NCI-H510A treated with DMSO at 0.1 percent for 48 hours (cell line): ENCODE measurements at places on chromosomes 7 and 10.

GRCh38 chr10:3584926-3585784 lies 199.9 kb downstream of the KLF6 start:
- no peak for DNase-seq

DNA sequence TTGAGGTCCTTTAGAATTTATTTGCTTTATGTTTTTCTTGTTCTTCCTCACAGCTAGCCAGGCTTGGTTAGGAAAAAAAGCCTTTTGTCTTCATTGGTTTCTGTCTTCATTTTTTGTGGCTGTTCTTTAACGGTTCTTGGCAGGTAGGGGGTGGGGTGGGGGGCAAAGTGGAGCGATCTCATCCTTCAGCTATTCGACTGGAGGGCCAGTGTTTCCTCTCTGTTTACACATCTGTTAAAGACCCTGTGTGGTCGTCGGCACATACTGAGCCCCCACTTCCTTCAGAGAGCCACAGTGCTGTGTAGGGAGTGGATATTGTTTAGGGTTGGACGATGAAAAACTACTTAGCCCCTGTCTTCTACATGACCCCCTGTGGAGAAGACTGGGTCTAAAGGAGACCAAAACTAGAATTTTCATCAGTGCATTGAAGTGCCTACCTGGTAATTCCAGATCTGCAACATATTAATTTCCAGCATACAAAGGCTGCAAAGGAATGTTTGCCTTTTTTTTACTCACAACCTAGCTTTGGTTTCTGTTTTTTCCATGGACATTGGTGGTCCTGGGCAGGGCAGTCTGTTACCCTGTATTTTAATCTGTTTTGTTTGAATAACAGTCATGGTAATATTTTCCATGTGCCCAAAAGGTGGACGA lies 29.0 kb downstream of the PRPF18 start:
- DNase-seq = no peak

DNA sequence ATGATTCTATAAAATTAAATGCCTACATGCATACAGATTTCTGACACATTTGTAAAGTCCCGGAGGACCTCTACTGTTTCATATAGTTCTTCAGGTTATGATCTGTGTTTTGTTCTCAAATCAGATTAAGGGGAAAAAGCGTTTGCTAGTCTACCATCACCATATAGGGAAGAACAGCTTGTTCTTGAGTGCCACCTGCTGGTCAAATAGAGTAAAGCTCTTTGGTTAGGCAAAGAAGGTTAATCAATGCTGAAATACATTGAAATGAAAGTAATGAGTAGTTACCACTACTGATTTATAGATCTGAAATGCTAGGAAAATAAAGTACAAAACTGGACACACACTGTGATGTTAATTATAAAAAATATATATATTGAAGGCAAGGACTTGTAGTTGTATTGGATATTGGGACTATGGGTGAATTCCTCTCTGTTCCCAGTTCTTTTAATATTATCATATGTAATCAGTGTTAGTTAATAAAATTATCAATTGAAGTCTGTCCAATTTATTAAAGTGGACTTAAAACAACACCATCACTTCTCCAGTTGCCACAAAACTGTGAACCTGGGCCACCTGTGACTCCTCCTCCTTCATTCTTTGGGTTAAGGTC lies 72.6 kb upstream of the PDLIM1 start:
- DNase-seq = peak; percentile 85

- DNase-seq = no peak
Observed at GRCh38 chr7:149228831-149229471, 10.5 kb upstream of the ZNF212 start.

DNA sequence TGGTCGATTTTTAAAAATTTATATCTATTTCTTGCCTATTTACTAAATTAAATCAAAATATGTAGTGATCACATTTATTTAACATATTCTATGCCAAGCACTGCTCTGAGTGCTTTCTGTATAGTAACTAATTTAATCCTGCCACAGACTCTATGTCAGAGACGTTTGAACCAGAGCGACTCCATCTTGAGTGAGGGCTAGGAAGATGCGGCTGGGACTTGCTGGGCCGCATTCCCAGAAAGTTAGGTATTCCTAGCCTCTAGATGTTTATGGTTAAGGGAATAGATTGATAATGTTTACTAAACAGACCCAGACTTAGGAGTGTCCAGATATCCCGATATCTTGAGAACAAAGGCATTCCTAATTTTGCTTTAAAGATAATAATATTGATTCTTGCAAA lies 3.2 kb upstream of the GSTO1 start:
- DNase-seq = no peak

DNA sequence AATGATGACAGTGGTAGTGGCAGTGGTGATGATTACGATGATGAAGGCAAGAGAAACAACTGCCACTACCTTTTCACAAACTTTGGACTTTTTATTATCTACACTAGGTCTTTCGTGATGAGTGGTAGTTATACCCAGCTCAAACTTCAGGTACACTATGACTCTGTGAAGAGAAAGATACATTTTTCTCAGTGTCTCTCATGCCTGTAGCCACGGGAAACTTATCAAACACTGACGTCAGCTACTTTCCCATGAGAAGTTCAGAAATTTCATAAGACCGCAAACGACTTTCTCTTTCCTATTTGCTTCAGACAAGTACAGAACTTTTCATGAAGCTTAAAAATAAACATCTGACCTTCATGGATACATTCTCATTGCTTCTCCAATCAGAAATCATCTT lies 57.0 kb downstream of the CALD1 start:
- no peak for DNase-seq

DNA sequence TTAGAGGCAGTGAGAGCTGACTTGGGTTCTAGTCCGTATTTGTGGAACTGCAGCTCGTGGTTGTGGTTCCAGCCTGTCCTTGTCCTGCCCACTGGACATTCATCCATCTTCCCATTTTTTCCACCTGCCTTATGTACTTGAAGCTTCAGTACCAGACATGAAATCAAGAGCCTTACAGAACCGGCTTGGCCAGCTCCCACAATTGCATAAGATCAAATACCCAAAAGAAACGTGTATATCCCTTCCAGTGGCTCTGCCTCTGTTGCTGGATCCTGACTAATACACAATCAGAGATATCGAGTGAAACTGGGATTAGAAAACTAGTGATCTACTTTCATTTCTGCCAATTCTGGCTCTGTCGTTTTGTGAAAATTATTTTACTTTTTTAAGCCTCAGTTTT lies 23.8 kb upstream of the LIPA start:
- peak; percentile 93 for DNase-seq

GRCh38 chr7:115007751-115008150 lies 85.9 kb downstream of the MDFIC start:
- no peak for DNase-seq

GRCh38 chr7:139610595-139610994 lies 87.1 kb downstream of the CLEC2L start:
- no peak for DNase-seq

- DNase-seq = no peak
Observed at GRCh38 chr7:8391353-8392062, 41.9 kb upstream of the NXPH1 start.

GRCh38 chr10:96082748-96083147 lies 39.4 kb downstream of the CCNJ start:
- DNase-seq = no peak

- no peak for DNase-seq
Observed at GRCh38 chr10:92208157-92208720, 82.6 kb downstream of the CPEB3 start.

DNA sequence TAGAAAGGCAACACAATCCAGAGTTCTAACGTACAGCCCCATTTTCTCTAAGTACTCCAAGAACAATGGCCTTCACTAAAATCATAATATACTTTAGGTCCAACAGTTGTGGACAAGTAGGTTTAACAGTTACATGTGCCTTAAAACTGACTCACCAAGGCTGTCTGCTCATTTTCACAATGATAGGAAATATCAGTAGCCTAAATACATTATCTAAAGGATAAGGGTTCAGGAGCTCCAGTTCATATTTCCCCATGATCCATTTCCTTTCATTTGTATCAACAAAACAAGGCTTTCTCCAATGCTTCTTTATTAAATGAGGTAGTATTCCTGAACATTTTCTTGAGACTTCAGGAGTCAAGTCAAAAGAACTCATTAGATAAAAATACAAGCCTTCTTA lies 164.0 kb downstream of the SLC25A13 start:
- DNase-seq = no peak

GRCh38 chr7:46847126-46847525 lies 734.8 kb downstream of the TNS3 start:
- DNase-seq = no peak

DNA sequence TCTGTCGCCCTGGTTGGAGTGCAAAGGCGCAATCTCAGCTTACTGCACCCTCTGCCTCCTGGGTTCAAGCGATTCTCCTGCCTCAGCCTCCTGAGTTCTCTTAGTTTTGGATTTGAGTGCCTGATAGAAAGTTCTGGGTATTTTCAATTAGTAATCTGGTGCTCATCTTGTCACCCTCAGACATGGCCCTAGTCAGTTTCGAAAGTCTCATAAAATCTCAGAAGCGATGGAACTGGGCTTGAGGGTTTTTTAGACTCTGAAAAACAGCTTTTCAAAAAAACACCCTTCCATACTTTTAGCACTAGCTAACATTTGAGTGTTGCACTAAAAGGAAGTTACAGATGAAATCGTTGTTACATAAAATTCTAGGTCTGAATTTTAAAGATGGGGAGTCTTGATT lies 9.4 kb upstream of the PIP4K2A start:
- DNase-seq = no peak

DNA sequence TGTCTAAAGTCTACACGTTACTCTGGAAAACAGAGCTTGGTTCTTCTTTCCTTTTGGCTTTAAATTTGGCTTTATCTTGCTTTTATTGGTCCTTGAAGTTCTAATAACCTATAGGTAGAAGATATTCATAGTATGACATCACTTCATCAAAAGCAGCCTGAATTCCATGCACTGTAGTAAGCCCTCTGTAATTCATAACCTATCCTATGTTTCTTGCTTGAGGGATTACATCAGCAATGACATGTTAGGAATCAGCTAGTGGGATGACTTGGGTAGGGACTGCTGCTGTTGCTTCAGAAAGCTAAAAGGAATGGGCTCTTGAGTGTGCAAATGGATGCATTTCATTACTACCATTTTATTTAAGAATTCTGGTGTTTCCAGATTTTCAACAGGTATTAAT lies 184.9 kb downstream of the PTEN start:
- no peak for DNase-seq

DNA sequence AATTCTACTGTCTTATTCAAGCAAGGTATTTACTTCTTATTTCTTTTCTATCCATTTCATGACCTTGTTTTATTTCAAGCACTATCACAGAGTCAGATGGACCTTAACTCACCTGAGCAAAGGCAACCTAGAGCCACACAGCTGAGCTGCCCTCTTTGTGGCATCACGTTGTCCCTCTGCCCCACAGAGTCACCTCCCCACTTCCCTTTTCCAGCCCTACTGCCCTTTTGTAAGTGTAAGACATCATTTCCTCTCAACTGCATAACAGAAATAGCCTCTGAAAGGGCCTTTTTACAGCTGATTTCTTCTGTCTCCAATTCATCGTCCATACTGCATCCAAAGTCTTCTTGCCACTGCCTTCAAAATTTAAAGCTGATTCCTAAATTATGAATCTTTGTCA lies 946.0 kb downstream of the NRG3 start:
- DNase-seq = no peak

DNA sequence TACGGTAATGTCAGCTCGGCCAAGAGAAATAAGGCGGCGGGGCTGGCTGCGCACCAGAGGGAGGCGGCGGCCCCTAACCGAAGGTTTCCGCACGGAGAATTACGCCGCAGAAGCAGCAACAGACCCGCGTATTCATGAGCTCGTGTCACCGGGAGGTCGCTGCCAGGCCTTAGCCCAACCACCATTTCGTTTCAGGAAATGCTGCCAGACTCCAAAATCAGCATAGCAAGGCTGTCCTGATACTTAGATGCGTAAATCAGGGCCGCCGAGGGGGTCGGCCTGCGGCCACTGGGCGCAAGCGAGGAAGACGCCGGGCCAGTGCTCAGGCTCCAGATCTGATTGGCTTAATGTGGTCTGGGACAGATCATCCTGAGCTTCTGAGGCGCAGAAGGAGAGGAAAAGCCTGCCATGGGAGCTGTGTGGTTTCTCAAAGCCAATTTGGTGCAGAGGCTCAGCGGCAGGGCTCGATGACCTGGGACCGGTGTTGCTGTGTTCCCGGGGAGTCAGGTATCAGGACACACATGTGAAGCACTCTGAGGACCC lies 247.9 kb downstream of the BAMBI start:
- no peak for DNase-seq

DNA sequence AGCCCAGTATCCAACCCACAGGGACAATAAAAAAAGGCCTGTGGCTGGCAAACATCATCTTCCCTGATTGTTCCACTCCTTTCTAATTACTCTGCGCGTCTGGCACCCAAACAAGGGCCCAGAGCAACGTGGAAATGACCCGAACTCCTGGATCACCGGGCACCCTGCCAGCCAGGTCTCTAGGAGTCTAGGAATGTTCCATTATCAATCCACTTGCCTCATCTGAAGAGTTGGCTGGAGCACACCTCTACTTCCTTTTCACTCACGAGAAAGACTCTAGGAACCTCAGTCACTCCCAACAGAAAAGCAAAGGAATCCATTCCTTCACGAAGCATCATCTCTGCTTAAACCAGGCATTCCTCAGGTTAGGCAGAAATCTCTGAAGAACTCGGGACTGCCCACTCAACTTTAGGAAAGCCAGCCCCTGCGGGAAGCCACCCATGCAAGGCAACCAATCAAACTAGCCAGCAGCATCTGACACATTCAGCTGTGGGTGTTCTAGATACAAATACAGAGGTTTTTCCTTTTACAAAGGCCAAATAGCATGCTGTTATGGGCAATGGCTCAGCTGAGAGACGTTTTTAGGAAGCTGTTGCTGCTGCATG lies 37.7 kb downstream of the ATXN7L1 start:
- DNase-seq = no peak

- DNase-seq = no peak
Observed at GRCh38 chr10:102633287-102633686, 11.0 kb upstream of the TRIM8 start.

- DNase-seq = no peak
Observed at GRCh38 chr10:22309180-22310000, 6.8 kb upstream of the COMMD3 start.

- no peak for DNase-seq
Observed at GRCh38 chr10:112526906-112527305, 79.9 kb downstream of the VTI1A start.

DNA sequence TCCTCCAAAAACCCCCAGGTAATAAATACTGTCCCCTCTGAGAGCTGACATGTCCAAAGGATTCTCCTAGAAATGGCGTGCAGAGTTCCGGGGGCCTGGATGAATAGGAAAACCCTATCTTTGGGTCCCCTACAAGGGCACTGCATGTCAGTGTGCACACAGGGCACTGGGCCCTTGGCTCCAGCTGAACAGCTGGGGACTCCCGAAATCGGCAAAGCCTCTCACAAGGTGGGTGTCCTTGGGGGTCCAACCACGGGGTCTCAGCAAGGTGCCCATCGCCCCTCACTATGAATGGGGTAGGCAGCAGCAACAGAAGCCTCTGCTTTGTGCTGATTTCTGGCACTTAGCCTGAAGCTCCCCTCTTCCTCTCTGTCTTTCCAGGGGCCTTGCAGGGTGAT lies 46.1 kb downstream of the SLIT1 start:
- no peak for DNase-seq

DNA sequence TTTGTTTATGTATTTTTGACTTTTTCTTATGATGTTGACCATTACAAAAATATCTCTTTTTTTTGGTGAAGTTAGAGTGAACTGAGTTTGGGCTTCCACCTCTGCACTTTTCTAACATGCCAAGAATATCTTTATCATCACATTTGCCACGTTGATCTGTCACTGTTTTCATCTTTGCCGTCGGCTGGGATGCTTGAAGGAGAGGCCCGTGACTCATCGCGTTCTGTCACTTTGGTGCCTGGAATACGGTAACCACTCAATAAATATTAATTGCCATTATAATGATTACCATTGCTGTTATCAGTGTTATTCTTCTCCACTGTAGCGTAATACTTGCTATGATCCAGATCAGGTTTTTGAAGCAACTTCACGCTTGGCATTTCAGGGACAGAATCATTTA lies 350.8 kb upstream of the PFKP start:
- no peak for DNase-seq
